ENCODE measurements at places on chromosomes 3 and 15. TPM values are rescaled to one million over a fixed set of nuclear protein-coding genes. Genes with fewer than 3 reads are reported as not detected.

The A4GNT gene
- total RNA-seq, result not detected

The FOXB1 gene
- total RNA-seq, result not detected

The PP2D1 gene
- total RNA-seq, result not detected

The DUOXA1 gene
- 50.6 TPM for total RNA-seq

The NEO1 gene
- total RNA-seq, result 65.9 TPM

The SI gene
- not detected for total RNA-seq

The C15orf62 gene
- total RNA-seq, result 1.7 TPM

The AP3B2 gene
- total RNA-seq, result under 0.01 TPM

The MED12L gene
- total RNA-seq, result 0.14 TPM

The ANKUB1 gene
- 4.1 TPM for total RNA-seq

The SCAANT1 gene
- total RNA-seq, result not detected

All from nasal cavity respiratory epithelium epithelial cell of viscerocranial mucosa (primary cell).